ENCODE measurements at places on chromosomes 3 and 15.

DNA sequence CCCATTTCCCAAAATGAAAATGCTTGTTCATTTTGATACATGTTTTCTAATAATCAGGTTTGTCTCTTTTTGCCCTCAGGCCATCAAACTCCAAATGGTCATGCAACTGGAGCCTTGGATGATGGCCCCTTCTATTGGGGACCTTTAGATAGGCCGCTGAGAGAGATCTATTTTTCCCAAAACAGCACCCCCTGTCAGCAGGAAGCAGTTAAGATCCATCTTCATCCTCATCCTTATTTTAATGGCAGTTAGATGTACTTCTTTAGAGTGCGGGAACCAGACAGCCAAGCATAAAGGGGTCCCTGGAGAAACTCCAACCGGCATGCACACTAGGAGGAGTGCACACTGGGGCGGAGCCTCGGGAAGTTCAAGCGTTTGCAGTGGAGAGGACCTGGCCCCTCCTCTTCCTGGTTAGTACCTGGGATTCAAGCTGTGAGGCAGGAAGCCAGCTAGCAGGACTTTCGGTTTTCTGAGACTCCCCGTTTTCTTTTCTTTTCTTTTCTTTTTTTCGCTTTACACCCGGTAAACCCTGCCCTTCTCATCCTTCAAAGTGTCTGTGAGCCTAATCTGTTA, 31.9 kb upstream of the STRIT1 start:
- DNase-seq: peak; percentile 21

GRCh38 chr3:159616234-159616825, 372.3 kb upstream of the IL12A start:
- DNase-seq: peak; percentile 54

DNA sequence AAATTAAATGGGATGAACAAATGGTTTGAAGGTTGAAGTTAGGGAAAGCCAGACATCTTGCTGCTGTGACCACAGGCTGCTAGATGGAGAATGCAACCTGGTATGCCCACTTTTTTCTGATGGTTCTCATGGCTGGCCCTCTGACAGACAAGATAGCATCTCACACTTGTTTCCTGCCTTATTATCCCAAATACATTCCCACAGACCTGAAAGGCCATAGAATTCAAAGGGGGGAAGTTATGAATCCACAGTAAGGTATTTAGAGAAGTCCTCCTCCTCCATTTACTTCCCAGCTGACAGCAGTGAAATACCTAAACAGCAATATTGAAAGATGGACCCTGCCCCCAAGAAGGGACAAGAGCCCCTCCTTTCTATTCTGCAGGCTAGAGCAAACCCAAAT, 32.4 kb downstream of the LEO1 start:
- no peak for DNase-seq

GRCh38 chr3:186953011-186953487, 22.7 kb downstream of the ST6GAL1 start:
- DNase-seq: peak; percentile 50

GRCh38 chr15:75530169-75530568, 48.9 kb downstream of the PTPN9 start:
- DNase-seq: no peak

DNA sequence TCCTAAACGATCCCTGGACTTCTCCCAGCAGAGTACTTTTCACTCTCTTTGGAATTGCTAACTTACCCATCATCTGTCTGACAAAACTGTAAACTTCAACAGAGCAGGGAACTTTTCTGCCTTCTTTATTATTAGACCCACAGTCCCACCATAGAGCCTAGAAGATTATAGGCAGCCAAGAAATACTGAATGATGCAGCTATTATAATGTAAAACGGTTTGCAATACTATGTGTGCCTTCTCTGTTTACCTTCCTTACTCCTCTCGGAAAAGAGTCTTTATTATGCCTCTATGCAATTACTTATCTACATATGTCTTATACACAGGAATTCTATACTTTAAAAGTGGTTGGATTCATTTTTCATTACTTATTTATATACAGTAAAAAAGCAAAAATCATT, 36.0 kb downstream of the SHQ1 start:
- no peak for DNase-seq

DNA sequence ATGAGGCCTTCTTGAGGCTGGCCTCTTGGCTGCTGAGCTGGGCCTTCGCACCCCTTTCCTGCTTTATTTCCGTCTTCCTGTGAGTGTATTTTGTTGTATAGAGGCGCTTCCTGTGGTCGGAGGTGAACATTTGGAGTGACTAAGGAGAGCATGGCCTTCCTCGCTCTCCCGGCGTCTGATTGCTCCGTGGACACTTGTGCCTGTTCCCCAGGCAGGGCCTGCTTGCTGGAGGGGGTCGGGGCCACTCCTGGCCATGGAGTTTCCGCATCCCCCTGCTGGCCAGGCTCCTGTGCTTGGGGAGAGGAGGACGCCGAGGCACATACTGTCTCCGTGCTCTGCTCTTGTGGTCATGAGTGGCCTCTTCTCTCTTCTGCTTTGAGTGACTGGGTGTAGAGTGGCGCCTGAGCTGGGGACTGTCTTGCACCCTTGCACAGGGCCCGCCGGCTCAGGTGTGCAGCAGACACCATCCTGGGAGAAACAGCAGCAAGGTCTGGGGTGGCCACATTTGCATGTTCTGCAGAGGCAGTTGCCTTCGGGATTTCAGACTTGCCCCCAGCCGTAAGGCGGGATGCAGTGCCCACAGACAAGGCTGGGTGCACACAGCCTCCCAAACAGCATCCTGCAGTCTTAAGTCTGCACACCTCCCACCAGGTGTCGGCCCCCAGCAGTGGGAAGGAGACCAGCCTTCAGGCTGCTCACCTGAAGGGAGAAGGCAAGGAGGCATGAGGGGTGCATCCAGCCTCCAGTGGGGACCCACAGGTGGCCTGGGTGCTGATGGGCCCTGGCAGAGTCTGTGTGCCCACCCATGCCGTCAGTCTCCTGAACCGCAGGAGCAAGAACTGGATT, 16.4 kb downstream of the KLF13 start:
- DNase-seq: no peak

DNA sequence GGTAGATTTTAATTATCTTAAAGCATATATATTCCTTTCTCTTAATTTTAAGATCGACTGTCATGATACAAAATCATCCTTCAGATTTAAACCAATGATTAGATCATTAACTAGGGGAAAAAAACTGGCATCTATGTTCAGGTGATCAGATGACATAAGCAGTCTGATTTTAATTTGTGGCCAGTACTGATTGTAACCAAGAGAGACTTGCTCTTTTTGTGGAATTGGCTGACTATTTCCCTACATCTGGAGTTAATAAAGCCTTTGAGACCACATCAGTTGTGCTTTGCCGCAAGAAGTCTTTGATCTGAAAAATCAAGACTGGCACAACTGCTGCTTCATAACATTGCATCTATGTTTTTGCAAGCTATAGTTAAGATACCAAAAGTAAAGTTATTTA, 148.4 kb upstream of the CGNL1 start:
- DNase-seq: peak; percentile 92

GRCh38 chr3:126287536-126288241, 69.5 kb downstream of the KLF15 start:
- peak; percentile 50 for DNase-seq

DNA sequence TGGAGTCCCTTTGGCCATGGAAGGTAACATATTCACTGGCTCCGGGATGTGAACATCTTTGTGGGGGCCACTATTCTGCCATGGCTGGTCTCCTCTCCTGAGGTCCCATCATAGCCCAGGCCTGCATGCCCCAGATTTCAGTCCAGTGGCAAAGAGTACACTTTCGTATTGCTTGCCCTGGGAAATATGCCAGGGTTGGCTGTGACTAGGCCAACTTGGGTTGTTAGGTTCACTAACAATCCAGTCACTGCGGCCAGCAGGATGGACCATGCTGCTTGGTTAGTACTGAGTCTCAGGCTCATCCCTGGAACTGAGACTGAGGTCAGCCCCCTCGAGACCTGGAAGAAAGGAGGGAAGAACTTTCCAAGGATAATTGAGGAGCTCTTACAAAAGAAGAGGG, 9.8 kb upstream of the EEFSEC start:
- no peak for DNase-seq

GRCh38 chr15:80461356-80462095, 57.3 kb downstream of the ARNT2 start:
- no peak for DNase-seq

DNA sequence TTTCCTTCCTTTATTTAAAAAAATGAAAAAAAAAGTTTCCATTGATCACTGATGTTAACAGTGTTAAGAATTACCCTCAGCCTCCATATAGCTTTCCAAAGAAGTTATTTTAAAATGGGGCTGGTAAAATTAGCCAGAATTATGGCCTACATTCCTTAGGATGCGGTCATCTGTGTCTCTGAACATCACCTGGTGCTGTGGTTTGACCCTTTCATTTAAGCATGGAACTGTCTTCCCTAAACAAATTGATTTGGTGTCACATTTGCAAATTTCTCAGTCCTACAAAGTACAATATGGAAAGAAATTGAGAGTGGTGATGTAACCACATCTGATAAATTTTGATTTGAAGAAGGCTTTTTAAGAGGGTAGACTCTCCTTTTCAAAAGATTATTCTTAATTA, 40.3 kb upstream of the ZPLD1 start:
- DNase-seq: no peak

DNA sequence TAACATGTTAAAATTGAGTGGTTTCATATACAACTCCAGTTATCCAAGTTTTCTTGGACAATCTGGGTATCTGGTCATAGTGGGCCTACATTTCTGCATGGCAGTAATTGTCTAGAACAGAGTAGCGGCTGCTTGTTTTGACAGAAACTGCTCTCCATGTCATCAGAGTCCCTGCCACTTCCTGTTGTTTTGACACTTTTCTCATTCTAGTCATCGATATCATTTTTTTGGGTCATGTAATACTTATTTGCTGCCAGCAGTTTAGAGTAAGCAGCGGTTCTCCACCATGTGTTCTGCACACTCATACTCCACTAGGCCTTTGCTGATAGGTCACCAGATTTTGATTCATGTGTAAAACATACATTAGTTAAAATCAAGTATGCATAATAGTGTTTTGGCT, 81.5 kb downstream of the SLC25A26 start:
- DNase-seq: no peak

DNA sequence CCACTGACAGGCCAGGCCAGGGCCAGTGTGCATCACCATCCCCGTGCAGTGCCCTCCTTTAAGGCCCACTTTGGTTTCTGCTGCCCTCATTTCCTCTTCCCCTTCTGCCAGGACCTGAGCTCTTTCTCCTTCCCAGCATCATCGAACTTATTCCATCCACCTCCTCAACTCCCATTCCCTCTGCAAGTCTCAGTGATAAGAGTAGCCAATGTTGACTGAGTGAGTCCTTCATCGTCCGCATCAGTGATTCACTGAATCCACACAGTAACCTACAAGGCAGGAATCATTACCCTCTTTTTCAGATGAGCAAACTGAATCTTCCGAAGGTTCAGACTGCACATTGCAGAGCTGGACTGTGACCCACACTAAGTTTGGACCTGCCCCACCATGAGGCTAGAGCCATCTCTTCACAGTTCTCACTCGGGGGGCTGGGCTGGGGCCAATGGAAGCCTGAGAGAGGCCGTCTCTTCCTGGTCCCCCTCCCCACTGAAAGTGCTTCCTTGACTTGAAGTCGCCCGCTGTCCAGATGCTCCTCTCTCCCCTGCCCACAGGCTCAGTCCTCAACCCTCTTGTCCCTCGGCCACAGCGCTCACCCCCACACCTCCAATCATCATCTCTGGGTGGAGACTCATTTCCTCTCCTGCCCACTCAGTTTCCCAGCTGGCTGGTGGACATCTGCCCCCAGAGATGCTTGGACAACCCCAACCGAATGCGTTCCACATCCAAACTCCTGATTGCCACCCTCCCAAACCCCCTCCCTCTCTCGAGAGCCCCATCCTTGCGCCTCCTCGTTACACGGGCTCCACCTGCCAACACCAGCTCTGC, 15.2 kb upstream of the ANPEP start:
- DNase-seq: no peak

GRCh38 chr15:70322051-70322668, 224.4 kb upstream of the TLE3 start:
- DNase-seq: no peak

DNA sequence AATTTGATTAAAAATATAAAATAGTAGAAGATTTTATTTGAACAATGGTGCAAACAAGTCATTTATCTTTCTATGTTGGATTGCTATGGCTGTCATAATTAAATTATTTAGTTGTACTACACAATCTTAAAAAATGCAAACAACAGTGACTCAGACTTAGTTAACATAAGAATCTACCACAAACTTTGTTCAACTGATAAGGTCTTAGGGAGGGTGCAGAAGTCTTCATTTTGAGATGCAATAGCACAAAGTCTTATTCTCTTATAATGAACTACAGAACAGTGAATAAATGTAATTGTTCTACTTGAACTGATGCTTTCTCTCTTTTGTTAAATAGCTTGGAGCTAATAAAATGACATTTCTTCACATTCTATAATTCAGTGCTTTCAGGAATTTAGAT, 482.8 kb upstream of the NAALADL2 start:
- no peak for DNase-seq

DNA sequence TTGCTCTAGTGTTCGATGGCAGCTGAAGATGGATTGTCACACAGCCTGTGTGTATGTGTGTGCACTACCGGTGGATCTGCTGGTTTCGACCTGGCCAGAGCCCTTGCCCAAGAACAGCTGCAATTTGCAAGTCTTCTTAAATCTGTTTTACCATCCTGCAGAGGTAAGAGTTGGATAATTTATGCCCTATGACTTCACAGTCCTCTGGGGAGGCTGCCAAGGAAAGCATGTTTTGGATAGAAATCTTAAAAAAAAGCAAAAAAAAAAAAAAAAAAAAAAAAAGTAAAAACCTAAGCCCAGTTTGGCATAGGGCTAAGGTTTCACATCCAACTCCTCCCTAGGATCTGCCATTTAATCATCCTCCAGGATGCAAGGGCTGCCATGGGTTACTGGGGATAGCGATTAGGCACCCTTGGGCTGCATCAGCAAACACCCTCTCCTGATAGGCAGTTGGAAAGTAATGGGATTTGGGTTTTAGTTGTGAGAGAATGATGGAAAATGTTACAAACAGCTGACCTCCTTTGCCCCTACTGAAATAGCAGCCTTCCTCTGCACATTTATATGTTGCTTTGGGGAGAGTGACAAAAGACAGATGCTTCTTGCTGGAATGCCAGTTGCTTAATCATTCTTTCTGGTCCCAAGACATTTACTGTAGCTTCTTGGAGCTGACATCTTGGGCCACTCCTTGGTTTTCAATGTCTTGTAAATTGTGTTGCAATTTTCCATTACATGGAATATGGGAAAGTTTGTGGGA, 35.4 kb downstream of the CD200R1L start:
- DNase-seq: peak; percentile 90

DNA sequence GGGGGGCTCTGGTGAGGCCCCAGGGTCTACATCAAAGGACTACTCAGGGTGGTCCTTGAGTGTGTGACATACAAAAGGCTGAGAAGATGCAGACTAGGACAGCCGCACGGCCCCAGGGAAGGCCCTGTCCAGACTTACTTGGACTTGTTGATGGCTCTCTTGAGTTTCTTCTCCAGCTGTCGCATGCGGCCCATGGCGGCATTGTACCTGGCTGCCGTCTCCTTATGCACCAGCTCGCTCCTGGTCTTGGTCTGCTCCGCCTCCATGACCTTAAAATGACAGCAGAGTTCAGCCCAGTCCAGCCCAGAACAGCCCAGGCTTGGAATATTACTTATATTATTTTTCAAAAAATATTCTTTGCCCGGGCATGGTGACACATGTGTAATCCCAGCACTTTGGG, 56.0 kb downstream of the CAPN7 start:
- no peak for DNase-seq

- no peak for DNase-seq
These were observed 31.0 kb downstream of the PIK3R4 start for GRCh38 chr3:130715616-130716015.

Data from astrocyte of the spinal cord (primary cell).